Kidney (tissue), 22 donors: ENCODE measurements at places on chromosomes 2 and 18. TPM values are rescaled to one million over a fixed set of nuclear protein-coding genes. Genes with fewer than 3 reads are reported as not detected.

DNA sequence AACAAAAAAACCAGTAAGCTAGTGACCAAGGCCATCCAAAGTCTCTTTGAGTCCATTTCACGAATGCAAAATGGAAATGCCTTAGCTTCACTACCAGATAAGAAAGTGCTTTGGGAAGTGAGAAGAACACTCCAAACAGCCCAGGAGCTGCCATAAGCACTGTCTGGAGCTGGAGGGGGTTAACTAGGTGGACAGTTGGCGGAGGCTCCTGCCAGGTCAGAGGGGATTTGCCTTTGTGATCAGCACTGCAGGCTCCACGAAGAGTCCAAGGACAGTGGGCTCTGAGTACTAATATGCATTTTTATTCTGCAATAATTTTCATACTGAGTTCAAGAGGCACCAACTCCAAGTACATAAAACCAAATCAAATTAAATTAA is 233.3 kb upstream of the SMAD2 start:
- no peak for DNase-seq

DNA sequence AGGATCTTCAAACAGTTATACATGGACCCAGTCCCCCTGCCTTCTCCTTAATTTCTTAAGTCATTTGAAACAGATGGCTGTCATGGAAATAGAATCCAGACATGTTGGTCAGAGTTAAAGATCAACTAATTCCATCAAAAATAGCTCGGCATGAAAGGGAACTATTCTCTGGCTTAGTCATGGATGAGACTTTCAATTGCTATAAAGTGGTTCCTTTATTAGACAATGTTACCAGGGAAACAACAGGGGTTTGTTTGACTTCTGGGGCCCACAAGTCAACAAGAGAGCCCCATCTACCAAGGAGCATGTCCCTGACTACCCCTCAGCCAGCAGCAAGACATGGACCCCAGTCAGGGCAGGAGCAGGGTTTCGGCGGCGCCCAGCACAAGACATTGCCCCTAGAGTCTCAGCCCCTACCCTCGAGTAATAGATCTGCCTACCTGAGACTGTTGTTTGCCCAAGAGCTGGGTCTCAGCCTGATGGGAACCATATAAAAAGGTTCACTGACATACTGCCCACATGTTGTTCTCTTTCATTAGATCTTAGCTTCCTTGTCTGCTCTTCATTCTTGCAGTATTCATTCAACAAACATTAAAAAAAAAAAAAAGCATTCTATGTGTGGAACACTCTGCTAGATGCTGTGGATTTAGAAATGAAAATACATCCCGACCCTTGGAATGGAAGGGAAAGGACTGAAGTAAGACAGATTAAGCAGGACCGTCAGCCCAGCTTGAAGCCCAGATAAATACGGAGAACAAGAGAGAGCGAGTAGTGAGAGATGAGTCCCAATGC is 4.6 kb downstream of the TTR start:
- DNase-seq, result no peak

DNA sequence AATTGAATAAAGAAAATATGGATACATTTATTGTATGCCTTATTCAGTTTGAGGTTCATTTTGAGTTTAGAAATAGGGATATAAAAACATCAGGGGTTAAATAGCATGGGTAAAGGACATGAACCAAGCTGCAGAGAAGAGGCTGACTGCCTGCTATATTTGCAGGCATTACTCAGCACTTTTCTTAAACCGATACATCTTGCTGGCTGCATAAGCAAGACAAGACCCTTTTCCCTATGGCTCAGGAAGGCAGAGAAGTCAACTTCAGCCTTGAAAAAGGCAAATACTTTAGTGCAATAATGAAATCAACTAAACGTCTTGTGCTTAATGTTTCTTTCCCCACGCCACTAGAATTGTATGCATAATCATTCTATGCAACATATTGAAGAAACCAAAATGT is 36.4 kb downstream of the SCN1A start:
- DNase-seq, result no peak

GRCh38 chr2:216146573-216146972 is 37.4 kb downstream of the XRCC5 start:
- DNase-seq, result no peak

GRCh38 chr2:238820916-238821315 is 27.0 kb upstream of the TWIST2 start:
- no peak for DNase-seq

DNA sequence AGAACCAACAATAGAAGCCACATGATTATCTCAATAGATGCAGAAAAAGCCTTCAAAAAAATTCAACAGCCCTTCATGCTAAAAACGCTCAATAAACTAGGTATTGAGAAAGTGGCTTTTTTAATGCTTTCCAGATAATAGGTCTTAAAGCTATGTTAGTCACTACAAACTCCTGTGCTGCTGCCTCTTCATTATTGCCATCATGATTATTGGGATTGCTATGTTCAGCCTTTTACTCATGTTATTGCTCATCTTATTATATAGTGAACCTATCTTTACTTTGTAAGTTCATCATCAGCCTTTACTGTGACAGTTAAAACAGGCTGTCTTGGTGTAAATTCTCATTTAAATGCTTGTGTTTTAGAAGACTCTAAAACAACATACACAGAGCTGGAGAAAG is 1557.2 kb upstream of the ZEB2 start:
- DNase-seq, result no peak

GRCh38 chr2:101374821-101375561 is 12.3 kb downstream of the CREG2 start:
- no peak for DNase-seq

DNA sequence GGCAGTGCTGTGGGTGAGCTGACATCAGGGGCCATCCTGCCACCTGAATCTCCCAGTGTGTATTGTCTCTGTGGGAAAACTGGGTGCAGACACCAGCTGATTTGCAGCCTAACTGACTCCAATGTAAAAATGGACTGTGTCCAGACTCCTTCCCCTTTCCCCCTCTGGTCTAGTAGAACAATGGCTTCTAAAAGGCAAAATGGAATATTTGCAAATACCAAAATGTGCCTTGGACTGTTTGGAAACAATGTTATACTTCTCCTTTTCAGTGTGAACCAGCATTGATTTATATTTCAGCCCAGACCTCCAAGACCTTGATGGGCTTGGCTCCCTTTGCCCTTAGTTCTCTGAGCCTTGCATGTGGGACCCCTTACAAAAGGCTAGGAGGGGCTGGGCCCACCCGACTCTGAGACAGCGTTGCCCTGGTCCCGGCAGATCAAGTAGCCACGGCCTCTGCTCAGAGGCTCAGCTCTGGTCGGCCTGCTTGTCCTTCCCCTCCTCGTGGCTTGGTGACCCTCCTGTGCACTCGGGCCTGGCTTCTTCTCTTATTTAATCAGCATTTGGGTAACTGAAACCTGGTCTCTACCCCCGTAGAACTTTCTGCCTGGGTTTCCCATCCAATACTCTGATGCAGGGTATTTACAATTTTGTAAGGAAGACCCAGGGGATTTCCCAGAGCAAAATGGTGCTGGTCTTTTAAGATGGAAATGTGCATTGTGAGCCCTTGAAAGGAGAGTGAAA is 18.0 kb upstream of the ACKR3 start:
- DNase-seq, result no peak

- DNase-seq, result peak; percentile 23
These were observed 66.8 kb downstream of the CRACDL start for GRCh38 chr2:98869272-98869641.

DNA sequence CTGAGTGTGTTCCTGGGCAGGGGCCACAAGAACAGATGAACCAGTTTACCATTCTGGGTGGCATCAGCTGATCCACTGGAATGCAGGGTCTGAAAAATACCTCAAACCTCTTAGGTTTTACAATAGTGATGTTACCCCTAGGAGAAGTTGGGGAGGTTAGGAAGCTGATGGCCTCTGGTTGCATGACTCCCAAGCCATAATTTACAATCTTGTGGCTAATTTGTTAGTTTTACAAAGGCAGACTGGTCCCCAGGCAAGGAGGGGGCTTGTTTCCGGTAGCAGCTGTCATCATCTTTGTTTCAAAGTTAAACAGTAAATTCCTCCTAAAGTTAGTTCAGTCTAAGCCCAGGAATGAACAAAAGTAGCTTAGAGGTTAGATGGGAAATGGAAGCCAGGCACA is 113.8 kb upstream of the SLC38A11 start:
- no peak for DNase-seq

DNA sequence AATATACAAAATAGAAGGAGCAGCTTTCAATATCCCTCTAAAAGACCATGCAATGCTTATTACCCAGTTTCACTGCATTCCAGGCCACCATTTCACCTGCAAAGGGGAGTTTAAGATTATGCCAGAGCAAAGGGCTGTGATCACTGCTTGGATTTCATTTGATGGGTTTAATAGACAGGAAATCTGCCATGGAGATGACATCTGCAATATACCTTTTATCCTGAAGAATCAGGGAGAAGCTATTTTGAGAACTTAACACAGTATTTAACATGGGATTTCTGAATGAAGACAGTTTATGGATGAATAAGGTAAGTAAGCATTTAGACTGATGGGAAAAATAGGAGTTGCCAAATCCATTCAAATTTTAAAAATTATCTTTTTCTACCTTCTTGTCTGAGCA is 303.0 kb upstream of the SLC8A1 start:
- no peak for DNase-seq

DNA sequence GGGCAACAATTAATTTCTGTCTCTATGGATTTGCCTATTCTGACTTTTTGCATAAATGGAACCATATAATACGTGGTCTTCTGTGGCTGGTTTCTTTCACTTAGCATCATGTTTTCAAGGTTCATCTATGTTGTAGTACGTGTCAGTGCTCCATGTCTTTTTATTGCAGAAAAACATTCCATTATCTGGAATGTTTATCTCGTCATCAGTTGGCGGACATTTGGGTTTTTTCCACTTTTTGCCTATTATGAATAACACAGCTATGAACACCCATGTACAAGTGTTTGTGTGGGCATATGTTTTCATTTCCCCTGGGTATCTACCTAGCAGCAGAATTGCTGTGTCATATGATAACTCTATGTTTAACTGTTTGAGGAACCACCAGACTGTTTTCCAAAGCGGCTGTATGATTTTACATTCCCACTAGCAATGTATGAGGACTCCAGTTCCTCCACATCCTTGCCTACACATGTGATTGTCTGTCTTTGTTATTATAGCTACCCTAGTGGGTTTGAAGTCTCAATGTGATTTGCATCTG is 49.9 kb downstream of the MYO7B start:
- DNase-seq, result no peak

GRCh38 chr2:5412001-5412400 is 280.2 kb upstream of the SOX11 start:
- DNase-seq, result no peak

- DNase-seq, result no peak
These were observed 13.4 kb downstream of the FMNL2 start for GRCh38 chr2:152348388-152348787.

- DNase-seq, result peak; percentile 68
These were observed 3.3 kb downstream of the KCNIP3 start for GRCh38 chr2:95300450-95300849.

GRCh38 chr18:57629422-57629821 is 7.8 kb upstream of the NARS1 start:
- no peak for DNase-seq

GRCh38 chr18:7307526-7307925 is 76.6 kb downstream of the LRRC30 start:
- DNase-seq, result no peak

- DNase-seq, result peak; percentile 3
These were observed 282.7 kb downstream of the DLGAP1 start for GRCh38 chr18:4172196-4173100.

GRCh38 chr2:147057892-147058490 is 786.8 kb upstream of the ACVR2A start:
- DNase-seq, result no peak

DNA sequence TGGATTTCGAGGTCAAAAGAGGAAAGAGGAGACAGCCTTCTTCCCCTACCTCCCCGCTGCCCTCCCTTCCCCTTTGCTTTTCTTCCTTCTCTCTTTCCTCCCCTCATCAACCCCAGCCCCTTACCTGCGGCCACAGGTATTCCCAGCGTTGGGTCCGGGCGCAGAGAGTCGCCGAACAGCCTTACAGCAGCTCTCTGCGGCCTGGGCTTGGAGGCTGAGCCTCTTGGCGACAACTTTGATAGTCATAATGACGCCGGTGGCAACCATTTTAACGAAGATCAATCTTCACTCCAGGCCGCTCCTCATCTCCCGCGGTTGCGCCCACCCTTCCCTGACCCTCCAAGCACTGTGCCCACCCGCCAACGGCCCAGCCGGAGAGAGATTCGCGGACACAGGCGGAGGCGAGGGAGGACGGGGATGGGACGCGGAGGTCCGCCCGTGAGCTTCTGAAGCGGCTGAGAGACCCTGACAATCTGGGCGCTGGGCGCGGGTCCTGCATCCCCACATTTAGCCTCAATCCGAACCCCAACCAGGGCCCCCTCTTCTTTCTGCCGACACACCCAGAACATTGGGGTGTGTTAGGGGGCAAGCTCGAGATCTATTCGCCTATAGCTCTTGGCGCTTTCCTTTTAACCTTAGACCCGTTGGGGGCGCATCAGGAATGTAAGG is 1.5 kb upstream of the EVX2 start:
- no peak for DNase-seq

DNA sequence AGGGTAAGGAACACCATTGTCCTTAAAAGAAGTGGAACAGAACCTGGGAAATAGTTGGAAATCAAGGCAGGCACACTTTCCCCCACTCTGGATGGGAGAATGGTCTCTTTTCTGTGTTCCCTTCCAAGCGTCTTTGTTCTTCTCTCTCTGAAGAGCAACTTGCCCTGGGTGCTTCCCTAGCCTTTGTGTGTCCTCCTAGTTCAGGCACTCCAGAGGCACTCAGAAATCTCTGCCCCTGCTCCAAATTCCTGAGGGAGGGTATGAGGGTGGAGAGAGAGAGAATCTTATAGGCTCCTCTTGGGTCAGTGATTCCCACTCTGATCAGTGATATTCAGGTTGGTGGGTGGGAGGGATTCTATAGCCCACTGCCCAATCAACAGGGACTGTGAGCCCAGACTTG is 8.8 kb upstream of the SIX2 start:
- no peak for DNase-seq

GRCh38 chr18:48024881-48025660 is 94.6 kb upstream of the SMAD2 start:
- no peak for DNase-seq

DNA sequence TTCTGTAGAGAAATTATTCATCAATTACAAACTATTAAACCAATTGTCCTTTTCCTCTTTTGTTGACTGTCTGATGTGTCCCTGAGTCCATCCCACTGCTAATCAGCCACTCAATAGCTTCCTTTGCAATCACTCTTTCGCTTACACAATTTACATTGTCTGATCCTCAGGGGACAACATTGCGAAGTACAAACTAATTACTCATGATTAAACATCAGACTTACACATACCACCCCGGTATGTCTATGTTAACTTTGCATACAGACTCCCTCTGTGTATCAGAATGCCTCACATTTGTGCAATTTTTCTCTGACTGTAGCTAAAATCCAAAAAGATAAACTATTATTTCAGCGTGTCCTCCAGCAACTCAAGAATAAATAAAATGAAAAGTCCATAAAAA is 264.4 kb upstream of the REV1 start:
- no peak for DNase-seq

GRCh38 chr2:155033652-155034051 is 335.2 kb downstream of the KCNJ3 start:
- no peak for DNase-seq

FLACC1 gene
- total RNA-seq, result 3.7 TPM

FOXD4L1 gene
- total RNA-seq, result 0.19 TPM

ESPNL gene
- total RNA-seq, result 2.7 TPM

SCYGR4 gene
- not detected for total RNA-seq

PRSS56 gene
- not detected for total RNA-seq

SAG gene
- not detected for total RNA-seq

CYP1B1 gene
- total RNA-seq, result 79.2 TPM

KCNE4 gene
- 4.2 TPM for total RNA-seq

CROCC2 gene
- 0.13 TPM for total RNA-seq
